ENCODE measurements at places on chromosomes 5 and 9. TPM values are rescaled to one million over a fixed set of nuclear protein-coding genes. Genes with fewer than 3 reads are reported as not detected.

Gene CCDC183
- total RNA-seq, result 77.0 TPM

Gene IL4
- not detected for total RNA-seq

GRCh38 chr9:120480707-120481106 is 99.3 kb downstream of the CDK5RAP2 start:
- no peak for DNase-seq

- DNase-seq, result no peak
Measured at GRCh38 chr5:11801061-11801460, 103.2 kb downstream of the CTNND2 start.

GRCh38 chr5:65021527-65022226 is 252.9 kb downstream of the CWC27 start:
- DNase-seq, result no peak

Gene DRD1
- not detected for total RNA-seq

Gene AP3B1
- 45.7 TPM for total RNA-seq

Gene ANGPTL2
- total RNA-seq, result 13.8 TPM

GRCh38 chr9:17217272-17217671 is 82.4 kb downstream of the CNTLN start:
- DNase-seq, result no peak

DNA sequence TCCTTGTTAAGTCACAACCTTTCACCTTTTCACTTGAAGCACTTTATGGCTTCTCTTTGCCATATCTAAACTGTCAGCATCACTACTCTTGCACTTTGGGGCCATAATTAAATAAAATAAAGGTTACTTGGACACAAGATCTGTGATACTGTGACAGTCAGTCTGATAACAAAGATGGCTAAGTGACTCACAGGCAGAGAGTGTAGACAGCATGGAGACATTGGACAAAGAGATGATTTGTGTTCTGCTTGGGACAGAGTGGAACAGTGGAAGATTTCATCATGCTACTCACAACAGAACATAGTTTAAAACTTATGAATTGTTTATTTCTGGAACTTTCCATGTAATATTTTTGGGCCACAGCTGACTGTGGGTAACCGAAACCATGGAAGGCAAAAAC is 81.7 kb upstream of the SMC5 start:
- DNase-seq, result no peak

GRCh38 chr9:120925535-120926396 is 830 bp downstream of the TRAF1 start:
- DNase-seq, result no peak

- no peak for DNase-seq
Measured at GRCh38 chr5:6994097-6994496, 280.9 kb downstream of the TENT4A start.

Gene BARHL1
- total RNA-seq, result not detected

GRCh38 chr9:126701813-126702140 is 88.0 kb downstream of the LMX1B start:
- no peak for DNase-seq

Gene STKLD1
- not detected for total RNA-seq

Gene DCANP1
- total RNA-seq, result not detected

- no peak for DNase-seq
Measured at GRCh38 chr5:143741421-143741820, 70.5 kb upstream of the HMHB1 start.

DNA sequence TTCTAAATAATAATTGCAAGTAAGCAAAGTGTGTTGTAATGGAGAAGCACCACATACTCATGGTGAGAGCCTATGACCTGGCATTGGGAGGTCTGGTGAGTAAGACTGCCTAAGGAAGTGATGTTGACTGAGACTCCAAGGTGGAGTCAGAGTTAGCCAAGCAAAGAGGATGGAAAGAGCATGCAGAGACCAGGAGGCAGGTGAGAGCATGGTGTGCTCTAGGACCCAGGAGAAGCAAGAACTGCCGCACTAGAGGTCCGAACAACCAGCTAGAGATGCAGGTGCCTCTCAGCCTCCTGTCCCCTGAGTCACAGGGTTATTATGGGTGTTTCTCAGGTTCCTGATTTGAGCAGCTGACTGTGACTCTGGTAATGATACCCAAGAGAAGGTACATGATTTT is 27.3 kb downstream of the ANP32B start:
- peak; percentile 51 for DNase-seq

GRCh38 chr5:76290321-76290757 is 112.7 kb upstream of the IQGAP2 start:
- no peak for DNase-seq

GRCh38 chr5:77725616-77726015 is 50.5 kb downstream of the TBCA start:
- DNase-seq, result no peak

DNA sequence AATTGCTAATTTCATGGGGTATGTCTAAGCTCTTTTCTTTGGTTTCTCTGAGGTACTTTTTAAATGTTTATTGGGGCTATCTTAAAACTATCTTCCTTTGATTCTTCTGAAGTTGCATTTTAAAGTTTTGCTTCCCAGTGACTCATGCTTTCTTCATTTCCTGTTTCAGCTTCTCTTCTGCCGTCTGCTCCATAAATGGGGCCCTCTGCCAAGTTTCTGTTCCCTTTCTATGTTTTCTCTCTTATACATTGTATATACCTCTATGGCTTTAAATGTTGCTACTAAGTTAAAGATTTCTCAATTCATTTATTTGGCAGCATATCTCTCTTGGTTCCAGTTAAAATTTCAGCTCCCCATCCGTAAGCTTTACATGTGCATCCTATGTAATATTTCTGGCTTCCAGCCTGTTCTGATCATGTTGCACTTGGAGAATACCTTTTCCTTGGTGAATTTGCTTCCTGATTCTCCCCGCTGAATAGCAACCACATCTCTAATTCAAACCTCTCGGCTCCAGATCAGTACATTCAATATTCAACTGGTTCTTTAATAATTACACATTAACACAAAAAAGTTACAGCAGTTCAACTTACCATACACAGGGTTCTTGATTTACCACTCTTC is 125.3 kb downstream of the ST8SIA4 start:
- peak; percentile 37 for DNase-seq
